ENCODE measurements at places on chromosomes 6 and 20.

- no peak for DNase-seq
Measured at GRCh38 chr20:36353740-36354139, 47.6 kb downstream of the DLGAP4 start.

- no peak for DNase-seq
Measured at GRCh38 chr6:83464381-83465140, 33.7 kb upstream of the ME1 start.

DNA sequence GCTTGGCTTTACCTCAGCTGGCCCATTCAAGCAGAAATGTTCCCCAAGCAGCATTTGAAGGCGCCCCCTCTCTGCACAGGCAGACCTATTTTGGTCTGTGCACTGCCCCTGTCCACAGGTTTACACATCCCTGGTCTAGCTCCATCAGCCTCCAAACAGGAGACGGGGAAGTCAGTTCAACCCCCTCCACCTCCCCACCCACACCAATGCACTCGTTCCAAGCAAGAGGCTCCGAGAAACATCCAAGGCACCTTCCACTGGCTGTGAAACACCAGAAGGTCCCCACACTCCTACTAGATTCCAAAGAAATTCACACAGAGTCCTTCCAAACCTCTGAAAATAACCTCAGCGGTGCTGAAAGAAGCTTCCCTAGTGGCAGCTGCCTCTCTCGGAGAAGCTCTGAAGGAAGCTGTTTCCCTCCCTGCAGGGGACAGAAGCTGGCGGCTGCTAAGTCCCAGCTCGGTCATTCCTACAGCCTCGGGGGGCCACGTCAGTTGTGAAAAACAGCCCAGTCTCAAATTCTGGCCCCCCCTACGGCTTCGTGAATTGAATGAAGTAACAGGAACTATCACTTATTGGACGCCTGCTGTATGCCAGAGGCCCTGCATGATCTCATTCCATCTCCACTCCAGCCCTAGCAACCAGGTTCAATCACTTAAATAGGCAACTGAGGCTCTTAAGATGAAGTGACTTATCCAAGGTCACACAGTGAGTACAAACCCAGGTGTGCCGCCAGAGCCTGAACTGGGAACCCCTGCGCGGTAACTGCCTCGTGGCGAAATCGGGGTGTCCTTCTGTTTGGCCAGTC lies 815 bp downstream of the SPATA2 start:
- DNase-seq: no peak

DNA sequence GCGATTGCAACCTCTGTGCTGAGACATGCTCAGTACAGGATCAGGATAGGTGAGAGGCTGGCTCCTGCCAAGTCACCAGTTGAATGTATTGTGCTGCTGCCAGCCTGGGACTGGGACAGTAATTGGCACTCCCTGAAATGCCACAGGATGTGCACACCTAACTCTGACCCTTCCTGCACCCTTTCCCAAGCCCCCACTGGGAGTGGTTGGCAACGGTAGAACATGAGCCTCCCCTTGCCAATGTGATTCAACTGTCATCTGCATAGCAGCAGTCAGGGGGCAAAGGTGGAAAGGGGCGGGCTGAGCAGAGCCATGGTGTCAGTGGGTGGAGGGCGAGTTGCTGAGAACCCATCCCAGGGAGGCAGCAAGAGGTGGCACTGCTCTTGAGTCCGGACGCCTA lies 15.4 kb downstream of the SPINT3 start:
- DNase-seq: no peak

- no peak for DNase-seq
Measured at GRCh38 chr20:10792291-10792690, 118.5 kb upstream of the JAG1 start.

DNA sequence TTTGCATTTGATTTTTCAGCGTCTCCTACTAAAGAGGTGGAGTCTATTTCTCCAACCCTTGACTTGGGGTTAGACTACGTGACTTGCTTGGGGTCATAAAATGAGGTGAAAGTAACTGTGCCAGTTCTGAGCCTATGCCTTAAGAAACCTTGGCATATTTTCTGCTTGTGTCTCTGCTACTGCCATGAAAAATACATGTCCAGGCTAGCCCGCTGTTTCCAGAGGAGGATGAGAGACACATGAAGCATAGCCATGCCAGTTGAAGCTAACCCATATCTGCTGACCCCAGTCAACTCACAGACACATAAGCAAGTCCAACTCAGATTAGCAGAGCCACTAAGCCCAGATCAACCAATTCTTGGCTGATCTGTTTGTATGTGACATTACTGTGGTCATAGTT lies 38.7 kb downstream of the SCP2D1 start:
- DNase-seq: no peak

Measured in activated CD8-positive, alpha-beta memory T cell treated with anti-CD3 and anti-CD28 coated beads for 4 hours (primary cell).